ENCODE measurements at places on chromosomes 16 and 17.

DNA sequence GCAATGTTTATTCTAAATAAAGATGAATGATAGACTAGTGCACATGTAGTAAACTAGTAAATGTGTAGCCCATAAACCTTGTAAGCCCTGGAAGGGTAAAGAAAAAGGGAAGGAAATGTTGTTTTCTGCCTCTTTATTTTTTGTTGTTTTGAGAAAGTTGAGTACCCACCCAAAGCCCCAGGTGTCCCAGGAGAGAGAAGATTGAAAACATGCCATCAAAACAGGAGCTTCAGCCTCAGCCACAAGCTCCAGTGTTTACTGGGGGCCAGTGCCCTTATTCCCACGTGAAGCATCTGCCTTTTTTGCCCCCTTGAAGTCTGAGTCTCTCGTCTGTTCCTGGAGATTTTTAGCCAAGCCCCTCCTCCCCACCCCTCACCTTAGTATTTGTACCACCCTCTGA, 121.5 kb downstream of the PRKCB start:
- DNase-seq, result no peak

- no peak for DNase-seq
These were observed 358.6 kb upstream of the ASIC2 start for GRCh38 chr17:33651686-33652085.

GRCh38 chr16:58499615-58500351, at the start of gene NDRG4:
NDRG4 (plus strand) TSS chr16:58500143; CDS start chr16:58500249, 106 bp downstream.
- peak; percentile 48 for DNase-seq

- no peak for DNase-seq
These were observed 827.6 kb upstream of the CA10 start for GRCh38 chr17:52986056-52986662.

- no peak for DNase-seq
These were observed 223.0 kb downstream of the BCAS3 start for GRCh38 chr17:60900688-60901087.

DNA sequence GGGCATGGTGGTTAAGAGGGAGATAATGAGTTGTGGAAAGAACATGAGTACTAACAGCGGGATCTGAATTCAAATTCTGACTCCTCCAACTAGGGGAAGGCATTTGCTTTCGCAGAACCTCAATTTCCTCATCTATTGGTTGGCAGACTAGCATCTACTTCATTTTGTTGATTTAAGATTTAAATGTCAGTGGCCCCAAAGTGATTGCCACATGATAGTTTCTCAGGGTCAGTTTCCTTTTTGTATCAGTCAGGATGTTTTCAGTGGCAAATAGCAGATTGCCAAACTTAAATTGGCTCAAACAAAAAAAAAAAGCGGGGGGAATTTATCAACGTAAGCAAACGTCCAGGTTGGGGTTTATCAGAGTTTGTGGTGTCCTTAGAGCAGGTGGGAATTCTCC, 25.1 kb upstream of the NOS2 start:
- DNase-seq, result no peak

DNA sequence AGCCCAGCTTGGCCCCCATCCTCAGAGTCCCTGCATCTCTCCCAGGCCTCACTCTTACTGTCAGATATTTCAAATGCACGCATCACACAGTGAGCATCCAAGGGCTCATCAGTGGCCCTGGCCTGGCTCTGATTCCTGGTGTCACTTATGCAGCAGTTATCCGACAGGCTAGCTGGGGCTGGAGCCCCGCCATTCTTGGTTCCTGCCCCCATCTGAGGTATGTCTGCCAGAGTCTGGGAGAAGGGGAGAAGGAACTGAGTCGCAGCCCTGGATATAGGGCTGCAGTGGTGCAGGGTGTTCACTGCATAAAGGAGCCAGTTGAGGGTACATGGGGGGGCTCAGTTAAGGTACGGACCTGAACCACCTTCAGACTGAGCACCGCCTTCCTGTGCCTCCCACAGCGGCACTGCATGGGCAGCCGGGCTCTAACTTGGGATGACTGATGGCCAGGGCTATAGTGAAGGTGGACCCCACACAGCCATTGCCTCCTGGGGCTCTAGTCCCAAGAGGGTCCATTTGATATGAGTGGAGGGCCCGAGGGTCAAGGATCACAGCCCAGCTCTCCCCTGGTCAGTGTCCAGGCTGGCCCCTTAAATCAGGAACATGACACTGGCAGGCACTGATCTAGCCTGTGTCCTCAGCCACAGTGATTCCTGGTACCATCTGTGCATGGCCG, 1.8 kb upstream of the RASD1 start:
- peak; percentile 23 for DNase-seq

- DNase-seq, result no peak
These were observed 3.7 kb downstream of the CBLN1 start for GRCh38 chr16:49277766-49278566.

GRCh38 chr16:4052801-4053293, 63.4 kb downstream of the ADCY9 start:
- DNase-seq, result no peak

DNA sequence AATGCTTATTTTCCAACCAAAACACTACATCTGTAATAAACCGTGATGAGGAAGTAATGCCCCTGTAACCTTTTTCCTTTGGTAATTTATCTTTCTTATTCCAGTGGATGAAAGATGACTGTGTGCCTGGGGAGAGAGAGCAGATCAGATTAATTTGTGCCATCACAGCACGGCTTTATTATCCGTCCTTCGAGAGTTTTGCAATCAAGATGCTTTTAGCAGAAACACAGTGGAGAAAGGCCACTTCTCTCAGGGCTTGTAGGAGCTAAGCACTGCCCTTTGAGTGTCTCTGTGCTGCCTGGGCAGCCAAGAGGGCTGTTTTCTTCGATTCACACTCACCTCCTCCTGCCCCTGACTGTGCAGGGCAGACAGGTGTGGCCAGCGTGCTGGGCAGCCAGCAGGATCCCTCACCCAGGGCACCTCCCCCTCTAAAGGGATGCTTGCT, 190.2 kb downstream of the PRKCA start:
- no peak for DNase-seq
